ENCODE measurements at places on chromosomes 2 and 18.

DNA sequence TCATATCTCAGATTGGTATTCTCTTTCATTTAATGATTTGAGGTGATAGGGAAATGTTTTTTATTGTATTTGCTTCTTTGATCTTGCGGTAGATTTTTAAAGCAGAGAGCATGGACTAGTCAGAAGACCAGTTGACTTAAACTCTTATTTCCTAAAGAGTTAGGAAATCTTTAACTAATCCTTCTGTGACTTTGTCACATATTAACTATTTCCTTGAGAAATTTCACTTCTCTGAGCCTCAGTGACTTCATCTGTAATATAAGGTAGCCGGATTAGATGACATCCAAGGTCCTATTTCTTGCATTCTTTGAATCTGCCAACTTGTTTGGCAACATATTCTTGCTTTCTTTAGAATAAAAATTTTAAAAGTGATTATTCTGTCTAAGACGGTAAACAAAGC is 55.6 kb downstream of the MTX2 start:
- no peak for DNase-seq

DNA sequence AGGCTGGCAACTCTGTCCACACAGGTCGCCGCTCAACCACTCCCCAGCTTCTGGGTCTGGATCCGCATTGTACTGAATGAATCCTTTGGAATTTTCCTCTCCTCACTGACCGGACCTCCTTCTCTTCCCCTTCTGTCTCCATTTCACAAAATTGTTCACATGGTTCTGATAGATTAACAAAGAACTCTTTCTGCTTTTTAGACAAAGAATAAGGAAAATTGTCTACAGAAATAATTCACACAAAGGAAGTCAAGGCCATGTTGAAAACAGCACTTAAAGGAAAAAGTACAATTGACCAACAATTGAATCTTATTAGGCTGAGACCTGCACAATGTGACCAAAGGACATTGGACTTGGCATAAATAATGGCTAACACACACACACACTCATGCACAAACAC is 73.6 kb upstream of the GLI2 start:
- DNase-seq, result no peak

- DNase-seq, result no peak
These were observed 182.0 kb upstream of the TRIB2 start for GRCh38 chr2:12534646-12535263.

GRCh38 chr18:64271975-64272659 is 123.2 kb upstream of the LINC00305 start:
- DNase-seq, result no peak

DNA sequence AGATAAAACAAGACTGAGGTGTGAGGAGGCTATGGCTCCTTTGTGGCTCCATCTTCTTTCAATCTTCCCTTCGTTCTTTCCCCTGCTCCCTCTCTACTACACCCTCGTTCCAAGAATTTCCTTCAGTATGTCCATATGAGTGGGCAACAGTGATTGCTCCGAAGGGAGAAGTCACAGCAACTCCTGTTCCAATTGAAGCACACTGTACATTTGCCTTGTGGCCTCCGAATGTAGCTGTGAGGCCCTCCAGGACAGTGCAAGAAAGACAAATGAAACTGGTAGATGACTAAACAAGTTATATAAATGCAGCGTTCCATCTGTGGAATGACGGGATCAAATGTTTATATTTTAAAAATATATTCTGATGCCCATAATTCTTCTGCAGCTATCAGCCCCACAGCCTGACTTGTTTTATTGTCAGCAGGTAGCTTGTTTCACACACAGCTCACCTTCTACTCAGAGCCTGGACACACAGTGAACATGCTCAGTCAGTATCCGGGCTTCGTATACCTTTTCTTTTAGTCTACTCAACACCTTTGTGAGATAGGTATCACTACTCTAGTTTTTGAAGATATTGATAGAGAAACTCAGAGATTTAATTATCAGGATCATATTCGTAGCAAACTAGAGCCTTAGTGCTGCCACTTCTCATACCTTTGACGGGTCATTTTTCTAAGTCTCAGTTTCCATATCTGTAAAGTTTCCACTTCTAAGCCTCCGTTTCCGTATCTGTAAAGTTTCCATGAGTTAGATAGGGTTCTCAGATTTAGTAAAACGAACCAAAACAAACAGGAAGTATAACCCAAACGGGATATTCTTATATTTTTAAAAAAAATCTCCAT is 216.7 kb upstream of the STON1 start:
- DNase-seq, result no peak

GRCh38 chr2:42809131-42809818 is 16.9 kb upstream of the HAAO start:
- no peak for DNase-seq

GRCh38 chr2:158482594-158482993 is 25.8 kb downstream of the PKP4 start:
- no peak for DNase-seq

GRCh38 chr18:39178166-39178565 is 1612.6 kb upstream of the CELF4 start:
- no peak for DNase-seq

DNA sequence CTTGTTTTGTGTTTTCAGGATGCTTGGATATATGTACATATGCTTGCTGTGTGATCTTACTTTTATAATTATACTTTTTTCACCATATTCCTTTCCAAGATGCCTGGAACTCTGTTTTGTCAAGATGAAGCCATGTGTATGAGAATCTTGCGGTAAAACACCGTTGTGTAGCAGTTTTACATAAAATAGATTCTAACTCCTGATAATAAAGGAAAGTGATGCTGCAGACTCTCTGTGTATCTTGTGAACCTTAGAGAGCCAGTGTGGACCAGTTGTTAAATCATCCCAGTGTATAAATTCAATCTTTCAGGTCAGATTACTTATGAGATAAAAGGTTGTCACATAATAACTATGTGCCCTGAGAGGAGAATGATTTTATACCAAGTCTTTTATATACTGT is 12.5 kb upstream of the ITGA4 start:
- DNase-seq, result no peak

DNA sequence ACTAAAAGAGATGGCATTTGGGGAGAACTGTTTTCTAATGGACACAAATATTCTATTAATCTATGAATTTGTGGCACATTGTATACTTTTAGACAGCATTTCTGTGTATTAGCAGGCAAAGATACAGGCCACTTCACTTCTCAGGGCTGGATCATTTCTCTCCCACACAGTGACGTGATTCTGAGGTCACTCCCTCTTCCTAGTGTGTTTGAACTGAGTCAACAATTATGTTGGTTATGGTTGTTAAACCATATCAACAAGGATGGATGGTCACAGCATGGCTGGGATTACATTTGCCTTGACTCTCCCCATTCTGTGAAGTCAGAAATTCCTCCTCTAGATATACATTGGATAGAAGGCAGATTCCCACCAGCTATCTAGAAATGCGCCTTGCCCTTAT is 11.6 kb downstream of the NOSTRIN start:
- no peak for DNase-seq

DNA sequence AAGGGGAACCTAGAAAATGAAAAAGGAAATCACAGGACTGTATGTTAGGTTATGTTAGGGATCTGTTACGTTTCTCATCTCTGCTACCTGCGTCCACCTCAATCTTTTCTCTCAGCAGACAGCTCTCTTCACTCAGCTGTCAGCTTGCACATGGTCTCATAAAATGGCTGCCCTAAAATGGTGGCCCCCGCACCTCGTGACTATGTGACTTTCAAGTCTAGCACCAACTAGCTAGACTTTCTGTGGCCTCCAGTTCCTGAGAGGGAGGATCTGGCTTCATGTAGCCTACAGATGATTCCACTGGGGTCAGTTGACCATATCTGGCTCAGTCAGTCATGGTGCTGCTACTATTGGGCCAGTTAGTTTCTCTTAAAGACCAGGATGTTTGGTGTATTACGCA is 147.2 kb upstream of the SLC1A4 start:
- no peak for DNase-seq
